ENCODE measurements at places on chromosomes 2 and 18.

- DNase-seq: no peak
These were observed 458.8 kb downstream of the PIK3C3 start for GRCh38 chr18:42413870-42414269.

DNA sequence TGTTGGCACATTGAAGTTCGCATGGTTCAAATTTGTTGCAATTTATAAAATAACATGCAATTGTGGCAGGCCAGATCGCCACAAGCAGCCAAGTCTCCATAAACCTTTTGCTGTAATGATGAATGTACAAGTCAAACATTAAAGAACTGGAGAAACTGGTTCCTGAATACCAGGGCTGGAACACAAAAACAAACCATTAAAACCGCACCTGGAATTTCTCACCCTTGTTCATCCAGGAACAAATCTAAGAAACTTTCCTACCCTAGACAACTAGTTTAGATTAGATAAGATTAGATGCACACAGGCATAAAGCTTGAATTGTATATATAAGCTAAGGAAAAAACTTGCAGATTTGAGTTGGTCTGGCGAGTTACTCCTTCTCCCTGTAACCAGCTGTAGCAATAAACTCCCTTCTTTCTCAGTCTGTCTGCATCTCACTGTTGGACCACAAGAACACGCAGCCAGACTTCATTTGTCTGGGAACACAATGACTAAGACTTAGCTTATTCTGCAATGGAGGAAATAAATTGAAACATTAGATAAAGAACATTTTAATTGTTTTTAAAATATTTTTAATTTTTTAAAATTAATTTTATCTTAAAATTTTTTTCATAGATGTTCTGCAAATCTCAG lies 1835.5 kb upstream of the LRRTM1 start:
- DNase-seq: no peak

DNA sequence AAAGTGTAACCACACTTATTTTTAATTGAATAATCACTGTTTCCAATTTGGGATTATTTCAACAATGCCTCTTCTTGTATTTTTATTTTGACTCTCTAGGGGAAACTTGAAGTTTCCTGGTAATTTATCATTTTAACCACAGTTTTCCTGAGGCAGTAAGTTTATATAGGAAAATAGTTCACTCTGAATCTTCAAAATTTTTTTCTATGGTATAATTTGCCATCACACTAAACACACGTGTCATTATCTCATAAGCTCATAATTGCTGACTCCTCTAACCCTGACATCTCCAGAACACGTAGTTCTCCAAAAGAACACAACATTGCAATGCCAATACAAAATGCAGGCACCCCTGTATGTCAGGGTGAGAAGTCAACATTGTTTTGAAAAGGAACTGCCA lies 102.2 kb upstream of the FZD7 start:
- DNase-seq: no peak

DNA sequence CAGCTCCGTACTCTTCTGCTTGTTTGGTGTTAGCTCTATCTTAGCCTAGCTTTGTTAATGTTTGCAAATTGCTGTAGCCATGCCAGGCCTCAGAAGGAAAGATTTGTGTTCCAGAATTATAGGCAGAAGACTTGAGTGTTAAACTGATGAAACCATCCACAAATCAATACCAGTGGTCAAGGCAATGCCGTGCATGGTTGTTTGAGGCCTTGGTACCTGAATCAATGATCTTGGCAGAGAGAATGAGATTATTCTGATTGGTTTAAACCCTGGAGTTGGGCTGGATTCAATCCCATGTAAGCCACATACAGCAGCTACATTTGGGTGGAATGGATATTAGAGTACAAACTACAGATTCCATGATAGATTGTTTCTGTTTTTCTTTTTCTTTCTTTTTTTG lies 4.9 kb downstream of the HADHB start:
- DNase-seq: no peak

DNA sequence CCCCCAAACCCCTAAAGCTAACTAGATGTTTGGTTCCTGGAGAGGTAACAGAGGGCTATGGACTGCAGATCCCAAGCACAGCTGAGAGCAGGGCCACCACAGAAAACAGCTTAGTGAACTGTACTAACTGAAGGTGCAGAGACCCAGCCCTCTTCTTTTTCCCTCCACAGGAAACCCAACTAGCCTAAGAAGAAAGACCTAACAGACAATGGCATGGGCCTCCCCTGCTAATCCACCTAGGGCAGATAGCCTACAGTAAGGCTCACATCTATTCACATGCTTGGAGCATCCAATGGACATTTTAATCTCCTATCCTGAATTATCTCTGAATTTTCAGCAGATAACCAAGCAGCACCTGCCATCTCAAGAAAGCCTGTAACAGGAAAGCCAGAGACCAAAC lies 8.8 kb upstream of the FECH start:
- no peak for DNase-seq

DNA sequence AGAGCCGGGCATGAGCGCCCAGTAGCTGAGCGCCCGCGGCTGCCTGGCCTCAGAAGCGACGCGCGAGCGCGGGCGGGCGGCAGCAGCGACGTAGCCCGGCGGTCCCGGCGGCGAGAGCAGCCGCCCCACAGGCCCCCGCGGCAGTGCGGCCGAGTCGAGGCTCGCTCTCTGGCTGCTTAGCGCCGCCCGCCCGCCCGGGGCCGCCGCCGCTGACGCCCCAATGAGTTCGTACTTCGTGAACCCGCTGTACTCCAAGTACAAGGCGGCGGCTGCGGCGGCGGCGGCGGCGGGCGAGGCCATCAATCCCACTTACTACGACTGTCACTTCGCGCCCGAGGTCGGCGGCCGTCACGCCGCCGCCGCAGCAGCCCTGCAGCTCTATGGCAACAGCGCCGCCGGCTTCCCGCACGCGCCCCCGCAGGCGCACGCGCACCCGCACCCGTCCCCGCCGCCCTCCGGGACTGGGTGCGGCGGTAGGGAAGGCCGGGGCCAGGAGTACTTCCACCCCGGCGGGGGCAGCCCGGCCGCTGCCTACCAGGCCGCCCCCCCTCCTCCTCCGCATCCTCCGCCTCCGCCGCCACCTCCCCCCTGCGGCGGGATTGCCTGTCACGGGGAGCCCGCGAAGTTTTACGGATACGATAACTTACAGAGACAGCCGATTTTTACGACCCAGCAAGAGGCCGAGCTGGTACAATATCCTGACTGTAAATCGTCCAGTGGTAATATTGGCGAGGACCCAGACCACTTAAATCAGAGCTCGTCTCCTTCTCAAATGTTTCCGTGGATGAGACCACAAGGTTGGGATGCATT lies 847 bp downstream of the HOXD8 start:
- DNase-seq: peak; percentile 44

GRCh38 chr18:68147728-68148127 lies 567.2 kb downstream of the TMX3 start:
- no peak for DNase-seq

- peak; percentile 83 for DNase-seq
These were observed 19.8 kb upstream of the NT5DC4 start for GRCh38 chr2:112701052-112701451.

DNA sequence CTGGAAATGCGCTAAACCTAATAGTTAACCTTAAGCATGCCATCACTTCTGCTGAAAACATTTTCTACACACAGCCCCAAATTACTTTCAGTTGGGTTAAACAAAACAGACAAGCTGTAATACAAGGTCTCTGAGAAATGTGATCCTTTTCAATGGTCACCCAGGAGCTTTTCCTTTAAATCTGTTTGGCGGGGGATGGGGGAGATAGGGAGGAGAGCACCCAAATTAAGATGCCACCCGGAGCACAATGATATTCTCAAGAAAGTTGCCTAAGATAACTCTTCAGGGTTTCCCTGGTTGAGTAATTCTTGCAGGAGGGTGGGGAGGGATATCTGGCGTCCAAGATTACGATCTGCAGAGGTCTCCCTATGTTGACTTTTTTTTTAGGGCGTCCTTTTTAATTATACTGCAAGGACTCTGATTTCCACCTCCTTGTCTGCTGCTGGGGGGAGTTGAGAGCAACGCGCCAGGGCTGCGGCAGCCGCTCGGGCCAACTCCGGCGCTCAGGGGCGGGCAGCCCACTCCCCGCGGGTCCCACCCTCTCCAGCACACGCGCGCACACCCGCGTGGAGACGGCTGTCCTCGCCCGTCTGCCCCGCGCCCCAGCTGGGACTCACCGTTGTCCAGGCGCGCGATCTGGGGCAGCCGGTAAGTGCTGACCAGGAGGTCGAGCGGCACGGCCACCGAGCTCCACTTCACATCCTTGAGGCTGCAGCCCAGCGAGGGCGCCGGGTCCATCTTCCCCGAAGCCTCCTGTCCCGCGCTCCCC lies 807 bp downstream of the GAREM1 start:
- peak; percentile 2 for DNase-seq
